Activated naive CD8-positive, alpha-beta T cell treated with anti-CD3 and anti-CD28 coated beads, Interleukin-2, amount 50 U/mL, for 24 hours (primary cell): ENCODE measurements at places on chromosomes 2 and 18.

GRCh38 chr2:10601866-10602566 is 87.8 kb downstream of the NOL10 start:
- no peak for DNase-seq

- DNase-seq = no peak
These were observed 157.5 kb upstream of the LMAN1 start for GRCh38 chr18:59516356-59517155.

DNA sequence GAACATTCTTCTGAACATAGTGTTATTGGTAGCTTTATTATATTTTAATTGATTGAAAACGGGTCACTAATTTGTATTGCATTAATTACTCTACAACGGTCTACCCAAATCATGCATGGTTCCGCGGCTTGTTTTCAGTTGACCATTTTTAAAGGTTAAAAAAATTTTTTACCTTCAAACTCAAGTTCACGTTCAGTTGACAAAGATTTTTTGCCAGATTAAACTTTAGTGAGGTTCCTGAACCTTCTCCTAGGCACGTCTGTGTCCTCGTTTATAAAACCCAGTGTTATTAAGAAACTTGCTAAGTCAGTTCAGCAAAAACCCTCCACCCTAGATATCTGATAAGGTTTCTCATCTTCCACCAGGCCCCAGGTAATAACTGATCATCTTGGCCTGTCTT is 331.2 kb downstream of the ALK start:
- DNase-seq = no peak

GRCh38 chr2:70173520-70173919 is 17.3 kb downstream of the C2orf42 start:
- no peak for DNase-seq

GRCh38 chr2:102337481-102338386 is 17.9 kb upstream of the IL18R1 start:
- no peak for DNase-seq

DNA sequence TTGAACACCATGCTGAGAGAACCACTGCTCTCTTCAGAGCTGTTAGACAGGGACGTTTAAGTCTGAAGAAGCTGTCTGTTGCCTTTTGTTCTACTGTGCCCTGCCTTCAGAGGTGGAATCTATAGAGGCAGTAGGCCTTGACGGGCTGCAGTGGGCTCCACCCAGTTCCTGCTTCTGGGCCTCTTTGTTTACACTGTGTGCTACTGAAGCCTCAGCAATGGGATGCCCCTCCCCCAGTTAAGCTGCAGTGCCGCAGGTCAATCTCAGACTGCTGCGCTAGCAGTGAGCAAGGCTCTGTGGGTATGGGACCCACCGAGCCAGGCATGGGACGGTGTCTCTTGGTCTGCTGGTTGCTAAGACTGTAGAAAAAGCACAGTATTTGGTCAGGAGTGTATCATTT is 162.3 kb upstream of the NXPH2 start:
- DNase-seq = no peak

GRCh38 chr2:161208527-161209139 is 48.4 kb downstream of the TANK start:
- DNase-seq = no peak

DNA sequence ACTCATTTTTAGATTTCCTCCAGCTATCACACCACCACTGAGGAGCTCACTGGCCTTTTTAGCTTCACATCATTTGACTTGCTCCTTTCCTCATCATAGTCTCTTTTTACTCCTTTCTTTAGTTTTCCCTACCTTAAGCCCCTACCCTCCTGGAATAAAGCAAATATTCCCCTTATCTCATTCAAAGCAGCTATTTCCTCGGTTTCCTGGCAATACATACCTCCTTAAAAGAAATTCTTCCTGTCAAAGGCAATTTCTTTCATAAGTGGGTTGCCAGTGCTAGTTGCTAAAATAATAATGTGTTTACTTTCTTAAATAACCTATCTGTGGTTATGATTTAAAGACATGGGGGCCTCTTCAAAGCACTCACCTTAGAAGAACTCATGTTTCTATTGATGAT is 359.3 kb downstream of the GALNT13 start:
- no peak for DNase-seq

DNA sequence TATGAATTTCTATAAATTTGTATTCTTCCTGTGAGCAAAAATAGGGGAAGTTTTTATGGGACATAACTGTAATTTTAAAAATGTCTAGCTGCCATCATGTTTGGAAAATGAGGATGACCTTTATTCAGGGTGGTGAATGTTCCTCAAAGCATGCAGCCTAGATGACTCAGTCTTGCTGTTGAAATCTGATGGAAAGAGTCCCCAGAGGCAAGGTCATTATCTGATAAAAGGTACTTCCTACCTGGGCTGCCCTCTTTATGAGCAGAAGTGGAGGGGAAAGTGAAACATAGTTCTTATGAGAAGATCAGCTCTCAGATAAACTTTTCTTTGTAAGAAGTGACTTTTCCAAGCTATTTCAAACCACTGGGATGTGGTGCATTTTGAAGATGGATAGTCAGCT is 1144.7 kb upstream of the PIK3C3 start:
- DNase-seq = no peak

GRCh38 chr2:232894251-232894650 is 24.2 kb downstream of the SNORC start:
- DNase-seq = no peak

DNA sequence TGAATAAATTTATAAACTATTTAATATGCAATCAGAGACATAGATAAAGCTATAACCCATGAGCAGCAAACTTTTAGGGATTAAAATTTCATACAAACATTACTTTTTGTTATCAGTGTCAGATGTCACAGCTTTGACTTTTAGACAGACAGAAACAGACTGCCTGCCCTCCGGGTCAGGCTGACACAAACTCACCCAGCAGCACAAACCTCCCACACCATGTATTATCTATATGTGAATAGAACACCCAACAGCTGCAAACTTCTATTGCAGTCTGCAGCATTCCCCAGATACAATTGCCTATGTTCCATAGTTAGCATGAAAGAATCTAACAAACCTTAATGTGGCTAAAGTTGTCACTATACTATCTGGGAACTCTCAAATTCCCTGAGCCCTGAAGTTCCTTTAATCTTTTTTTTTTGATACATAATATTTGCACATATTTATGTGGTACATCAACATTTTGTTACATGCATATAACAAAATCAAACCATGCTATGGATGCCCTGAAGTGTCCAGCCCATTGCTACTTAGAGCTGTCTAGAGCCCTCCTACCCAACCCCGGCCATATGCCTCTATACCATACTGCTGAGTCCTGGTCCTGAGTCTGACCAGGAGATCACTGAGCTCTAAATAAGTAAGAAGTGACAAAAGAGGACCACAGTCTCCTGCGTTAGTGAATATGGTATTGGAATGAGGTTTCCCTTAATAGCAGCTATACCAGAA is 214.4 kb downstream of the ZNF385B start:
- DNase-seq = no peak

DNA sequence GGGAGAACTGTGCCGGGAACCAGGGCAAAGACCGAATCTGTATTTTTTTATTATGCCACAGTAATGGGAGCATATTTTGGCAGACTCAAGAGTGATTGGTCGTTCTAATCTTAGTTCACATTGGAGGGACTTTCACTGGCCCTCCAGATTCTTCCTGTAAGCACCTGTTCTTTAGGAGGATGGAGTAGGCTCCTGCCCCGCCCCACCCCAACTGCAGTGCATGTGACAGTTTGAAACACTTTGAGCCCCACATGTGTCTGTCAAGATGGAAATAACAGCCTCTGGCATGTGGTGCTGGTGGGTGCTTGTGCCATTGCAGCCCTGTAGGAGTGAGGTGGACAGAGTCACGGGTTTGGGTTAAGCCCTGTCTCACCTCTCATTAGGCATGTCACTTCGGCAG is 43.3 kb upstream of the TXNDC2 start:
- DNase-seq = no peak
